ENCODE measurements at places on chromosomes 2 and 18.

DNA sequence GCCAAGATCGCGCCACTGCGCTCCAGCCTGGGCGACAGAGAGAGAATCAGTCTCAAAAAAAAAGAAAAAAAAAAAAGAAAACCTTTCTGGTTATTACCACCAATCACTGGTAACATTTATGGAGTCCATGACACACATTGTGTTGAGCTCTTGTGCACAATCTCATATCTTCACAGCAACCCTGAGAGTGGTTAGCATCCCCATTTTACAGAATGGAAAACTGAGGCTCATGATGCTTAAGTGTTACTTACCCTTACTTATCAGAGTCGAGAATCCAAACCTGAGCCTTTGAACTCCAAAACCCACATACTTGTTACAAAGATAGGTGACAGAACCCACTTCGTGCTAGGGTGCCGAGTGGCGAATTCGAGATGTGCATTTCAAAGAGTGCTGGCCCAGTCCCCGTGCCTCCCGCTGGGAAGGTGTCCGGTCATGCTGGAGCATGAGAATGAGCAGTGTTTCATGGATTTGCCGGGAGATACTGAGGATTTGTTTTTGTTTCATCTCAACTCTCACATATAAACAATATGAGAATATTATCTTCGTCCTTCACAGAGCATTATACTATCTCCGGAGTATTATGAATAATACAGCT is 50.9 kb downstream of the CYP27C1 start:
- DNase-seq, result no peak

DNA sequence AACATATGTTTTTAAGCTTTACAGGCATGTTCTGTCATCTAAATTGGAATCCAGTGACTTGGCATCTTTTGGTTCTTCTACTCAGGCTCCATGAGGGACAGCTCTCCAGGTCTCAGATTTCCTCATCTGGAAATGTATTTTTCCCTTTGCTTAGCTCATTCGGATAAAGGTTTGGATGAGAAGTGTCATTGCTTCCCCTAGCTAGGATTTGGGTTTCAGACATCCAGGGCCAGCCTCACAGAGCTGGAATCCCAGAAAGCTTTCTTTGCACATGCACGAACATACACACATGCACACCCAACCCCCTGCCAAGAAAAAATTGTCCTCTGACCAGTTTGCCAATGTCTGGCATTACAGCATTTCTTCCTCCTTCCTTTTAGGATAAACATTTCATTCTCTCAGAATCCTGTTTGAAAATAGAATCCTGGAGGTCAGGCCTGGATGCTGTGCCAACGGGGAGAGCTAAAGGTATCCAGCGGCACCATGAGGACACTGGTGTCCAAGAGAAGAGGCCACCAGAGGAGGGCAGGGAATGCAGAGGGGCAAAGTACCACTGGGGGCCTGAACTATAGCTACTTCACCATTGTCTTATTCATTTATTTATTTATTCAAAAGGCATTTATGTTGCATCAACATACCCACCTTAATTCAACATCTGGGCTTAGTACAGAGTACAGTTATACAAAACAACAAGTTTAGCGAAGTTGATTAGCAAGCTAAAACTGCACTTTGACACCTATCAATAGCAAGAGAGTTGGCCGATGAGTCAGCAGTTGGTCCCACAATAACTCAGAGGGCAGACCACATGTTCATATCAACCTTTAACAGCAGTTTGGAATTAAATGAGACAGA is 97.9 kb upstream of the ATL2 start:
- DNase-seq, result no peak

DNA sequence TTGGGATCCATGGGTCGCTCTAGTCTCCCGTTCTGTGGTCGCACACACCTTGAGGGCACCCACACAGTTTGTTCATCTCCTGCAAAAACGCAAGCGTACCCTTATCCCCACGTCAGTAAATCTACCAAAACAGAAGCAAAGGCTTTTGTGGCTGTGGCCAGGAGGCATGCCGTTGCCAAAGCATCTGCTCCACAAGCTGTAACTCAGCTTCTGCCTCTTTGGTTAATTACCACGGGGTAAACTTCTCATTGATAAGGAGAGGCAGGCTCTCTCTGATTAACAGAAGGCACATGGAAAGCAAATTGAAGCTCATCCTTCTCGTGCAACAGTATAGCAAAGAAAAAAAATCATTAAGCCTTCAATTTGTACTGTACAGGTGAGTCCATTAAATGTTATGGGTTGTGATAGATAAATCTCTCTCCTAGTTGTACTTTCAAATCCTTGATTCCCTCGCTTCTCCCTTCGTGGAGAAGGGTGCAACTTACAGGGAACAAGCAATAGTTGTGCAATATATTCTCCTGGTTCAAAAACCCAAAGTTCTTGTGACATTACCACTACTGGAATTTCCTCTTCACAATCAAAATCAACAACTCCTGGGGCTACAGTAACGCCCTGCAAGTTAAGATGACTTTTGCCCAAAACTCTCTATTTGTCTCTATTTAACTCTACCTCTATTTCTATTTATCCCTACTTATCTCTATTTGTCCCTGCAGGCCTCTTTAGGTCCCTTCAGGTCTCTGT is 10.3 kb downstream of the PECR start:
- DNase-seq, result no peak

DNA sequence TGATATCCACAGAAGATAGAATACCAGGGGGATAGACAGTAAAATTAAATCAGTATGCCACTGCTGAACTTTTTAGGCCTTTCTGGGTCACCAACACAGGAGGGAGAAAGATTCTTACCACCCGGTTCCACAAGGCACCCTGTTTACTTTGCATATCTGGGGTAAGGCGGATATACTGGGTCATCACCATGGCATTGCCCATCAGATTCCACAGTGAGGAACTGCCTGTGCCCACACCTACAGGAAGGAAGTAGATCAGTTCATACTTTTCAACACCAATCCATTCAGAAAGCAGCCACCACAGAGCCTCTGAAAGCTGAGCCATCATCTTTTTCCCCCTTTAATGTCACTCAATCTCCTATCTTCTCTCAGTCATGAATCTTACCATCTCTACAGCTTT is 2.0 kb downstream of the LMAN2L start:
- no peak for DNase-seq

DNA sequence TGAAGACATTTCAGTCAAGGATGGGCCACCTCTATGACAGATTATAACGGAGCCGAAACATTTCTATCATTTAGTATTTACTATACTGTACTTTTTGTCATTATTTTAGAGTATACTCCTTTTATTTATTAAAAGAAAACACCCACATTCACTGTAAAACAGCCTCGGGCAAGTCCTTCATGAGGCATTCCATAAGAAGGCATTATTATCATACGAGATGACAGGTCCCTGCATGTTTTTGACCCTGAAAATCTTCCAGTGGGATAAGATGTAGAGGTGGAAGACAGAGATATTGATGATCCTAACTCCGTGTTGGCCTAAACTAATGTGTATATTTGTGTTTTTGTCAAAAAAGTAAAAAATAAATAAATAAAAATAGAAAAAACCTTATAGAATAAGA is 245.0 kb downstream of the MTX2 start:
- no peak for DNase-seq

GRCh38 chr2:119086327-119086726 is 72.2 kb downstream of the C1QL2 start:
- DNase-seq, result no peak

DNA sequence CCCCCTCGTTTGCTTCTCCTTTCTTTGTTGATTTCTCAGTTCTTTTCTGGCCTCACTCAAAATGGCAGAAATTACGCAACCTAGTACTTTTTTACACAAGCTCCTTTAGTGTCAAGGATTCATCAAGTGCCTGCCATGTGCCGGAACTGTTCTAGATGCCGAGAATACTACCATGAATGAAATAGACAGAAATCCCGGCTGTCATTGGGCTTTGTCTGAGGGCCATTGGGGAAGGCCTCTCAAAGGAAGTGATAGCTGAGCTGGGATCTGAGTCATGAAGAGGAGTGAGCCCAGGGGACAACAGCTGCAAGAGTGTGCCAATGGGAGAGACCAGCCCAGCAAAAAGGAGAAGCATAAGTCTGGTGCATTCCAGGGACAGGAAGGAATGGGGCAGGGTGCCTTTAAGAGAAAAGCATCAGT is 34.3 kb upstream of the PPP1CB start:
- no peak for DNase-seq

DNA sequence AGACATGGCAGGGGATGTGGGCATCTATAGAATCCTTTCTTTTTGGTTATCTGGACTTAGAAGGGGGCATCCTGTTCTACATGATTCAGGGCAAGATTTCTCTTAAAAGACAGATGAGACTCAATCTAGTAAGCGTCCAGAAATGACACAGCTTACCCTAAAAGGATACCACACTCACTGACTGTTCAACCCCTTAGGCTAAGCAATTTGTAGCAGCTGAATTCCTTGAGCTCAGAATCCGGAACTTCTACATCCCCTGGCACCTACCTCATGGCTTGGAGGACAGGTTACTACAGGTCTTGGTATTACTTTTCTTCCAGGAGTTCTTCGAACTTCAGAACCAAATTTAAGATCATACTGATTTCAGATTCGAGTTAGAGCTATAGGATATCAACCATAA is 138.4 kb downstream of the LAMA3 start:
- DNase-seq, result no peak

GRCh38 chr18:79801641-79802040 is 3.9 kb downstream of the KCNG2 start:
- DNase-seq, result no peak

- DNase-seq, result no peak
Measured at GRCh38 chr2:240237609-240238174, 97.2 kb upstream of the OTOS start.

- no peak for DNase-seq
Measured at GRCh38 chr2:206820807-206821206, 55.4 kb downstream of the FASTKD2 start.

GRCh38 chr2:215839309-215839708 is 174.0 kb downstream of the MREG start:
- no peak for DNase-seq

GRCh38 chr2:1862608-1863280 is 118.4 kb upstream of the PXDN start:
- DNase-seq, result no peak

- DNase-seq, result no peak
Measured at GRCh38 chr18:58205443-58206160, 161.6 kb downstream of the NEDD4L start.

- no peak for DNase-seq
Measured at GRCh38 chr2:191866675-191867506, 20.0 kb upstream of the CAVIN2 start.

DNA sequence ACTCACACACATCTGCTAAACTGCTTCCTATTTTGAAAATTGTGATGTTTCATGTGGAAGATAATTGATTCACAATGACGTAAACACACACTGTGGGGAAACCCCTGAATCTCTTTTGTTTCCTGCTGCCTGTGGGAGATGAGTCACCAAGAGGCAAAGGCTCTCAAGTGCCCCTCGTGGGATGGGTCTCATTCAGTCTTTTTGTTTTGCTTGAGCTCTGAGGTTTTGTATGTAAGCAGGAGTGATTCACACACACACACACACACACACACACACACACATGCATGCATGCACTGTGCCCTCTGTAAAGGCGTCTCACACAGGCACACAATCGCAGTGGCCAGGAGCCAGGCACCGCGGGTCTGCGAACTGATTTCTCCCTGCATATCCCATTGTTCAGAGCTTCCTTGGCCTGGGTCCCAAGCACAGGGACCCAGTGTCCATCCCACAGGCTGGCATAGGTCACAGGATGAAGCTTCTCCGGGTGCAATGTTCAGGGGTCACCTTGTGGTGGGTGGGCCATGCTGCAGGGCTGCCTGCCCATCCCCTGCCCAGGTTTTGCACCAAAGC is 12.1 kb upstream of the ARHGEF4 start:
- peak; percentile 5 for DNase-seq

DNA sequence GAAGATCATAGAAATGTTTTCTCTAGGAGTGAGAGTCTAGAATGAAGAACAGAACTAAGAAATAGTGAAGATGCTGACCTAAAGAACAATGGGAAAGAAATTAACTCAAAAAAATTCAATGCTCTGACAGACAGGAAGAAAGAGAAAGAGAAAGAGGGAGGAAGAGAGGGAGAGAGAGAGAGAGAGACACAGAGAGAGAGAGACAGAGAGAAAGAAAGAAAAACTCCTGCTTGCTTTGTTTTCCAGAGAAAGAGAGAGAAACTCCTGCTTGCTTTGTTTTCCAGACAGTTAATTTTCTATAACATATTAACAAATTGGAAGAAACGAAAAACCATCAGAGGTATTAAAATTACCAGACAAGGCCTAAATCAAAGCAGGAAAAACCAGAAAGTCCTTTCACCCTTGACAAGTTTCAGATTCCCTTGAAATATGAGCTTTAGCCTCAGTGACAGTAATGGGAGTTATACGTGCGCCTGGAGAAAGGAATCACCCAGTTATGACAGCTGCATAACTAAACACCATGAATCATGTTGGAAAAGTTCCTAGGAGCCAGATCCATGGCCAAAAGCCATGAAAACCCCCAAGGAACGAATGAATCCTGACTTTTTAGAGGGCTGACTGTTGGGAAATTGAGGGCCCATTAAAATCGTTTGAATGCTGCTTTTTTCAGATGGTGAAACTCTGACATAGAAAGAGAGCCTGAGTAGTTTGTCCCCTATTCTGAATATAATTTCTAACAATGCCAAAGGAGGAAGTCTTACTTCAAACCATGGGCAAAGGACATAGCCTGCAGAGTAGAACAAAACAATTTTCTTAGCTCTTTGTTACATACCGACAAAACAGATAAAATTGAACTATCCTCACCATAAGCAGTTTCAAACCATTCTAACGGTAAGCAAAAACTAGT is 228.6 kb upstream of the CHST9 start:
- no peak for DNase-seq

GRCh38 chr2:2191110-2191707 is 139.9 kb downstream of the MYT1L start:
- no peak for DNase-seq

- DNase-seq, result no peak
Measured at GRCh38 chr2:226802573-226802972, 3.0 kb upstream of the IRS1 start.

DNA sequence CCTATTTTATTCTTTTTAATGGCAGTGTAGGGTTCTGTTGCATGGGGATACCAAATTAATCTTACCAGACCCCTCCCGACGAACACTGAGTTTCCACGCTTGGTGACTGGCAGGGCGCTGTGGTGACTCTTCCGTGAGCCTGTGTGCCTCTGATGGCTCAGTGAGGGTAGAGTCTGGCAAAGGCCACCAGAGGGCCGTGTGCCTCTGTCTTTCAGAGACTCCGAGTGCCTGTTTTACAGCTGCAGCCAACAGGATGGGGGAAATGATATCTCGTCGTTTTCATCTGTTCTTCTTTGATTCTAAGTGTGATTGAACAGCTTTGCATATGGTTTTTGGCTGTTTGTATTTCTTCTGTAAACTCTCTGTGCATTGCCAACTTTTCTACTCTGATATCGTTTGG is 99.8 kb downstream of the ZNF236 start:
- DNase-seq, result no peak

DNA sequence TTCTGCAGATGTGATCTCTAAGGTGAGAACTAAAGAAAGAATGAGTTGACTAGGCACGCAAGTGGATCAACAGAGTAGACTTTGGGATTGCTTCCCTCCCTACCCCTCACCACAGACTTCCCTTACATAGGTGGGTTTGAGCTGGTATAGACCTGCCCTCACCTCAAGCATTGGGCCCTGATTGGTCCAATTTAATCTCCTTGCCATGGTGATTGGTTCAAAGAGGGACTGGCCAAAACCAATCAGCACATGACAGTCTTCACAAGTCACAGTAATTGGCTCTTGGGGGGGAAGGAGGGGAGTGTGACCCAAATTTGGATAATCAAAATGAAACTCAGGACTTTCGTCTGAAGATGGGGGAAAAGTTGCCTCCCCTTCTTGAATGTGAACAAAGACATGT is 36.6 kb upstream of the LNPK start:
- DNase-seq, result no peak

Measured in stimulated activated CD8-positive, alpha-beta memory T cell treated with anti-CD3 and anti-CD28 coated beads, Interleukin-4, amount 100 ng/mL, for 1 hour (primary cell).